ENCODE measurements at places on chromosomes 6 and 20.

DNA sequence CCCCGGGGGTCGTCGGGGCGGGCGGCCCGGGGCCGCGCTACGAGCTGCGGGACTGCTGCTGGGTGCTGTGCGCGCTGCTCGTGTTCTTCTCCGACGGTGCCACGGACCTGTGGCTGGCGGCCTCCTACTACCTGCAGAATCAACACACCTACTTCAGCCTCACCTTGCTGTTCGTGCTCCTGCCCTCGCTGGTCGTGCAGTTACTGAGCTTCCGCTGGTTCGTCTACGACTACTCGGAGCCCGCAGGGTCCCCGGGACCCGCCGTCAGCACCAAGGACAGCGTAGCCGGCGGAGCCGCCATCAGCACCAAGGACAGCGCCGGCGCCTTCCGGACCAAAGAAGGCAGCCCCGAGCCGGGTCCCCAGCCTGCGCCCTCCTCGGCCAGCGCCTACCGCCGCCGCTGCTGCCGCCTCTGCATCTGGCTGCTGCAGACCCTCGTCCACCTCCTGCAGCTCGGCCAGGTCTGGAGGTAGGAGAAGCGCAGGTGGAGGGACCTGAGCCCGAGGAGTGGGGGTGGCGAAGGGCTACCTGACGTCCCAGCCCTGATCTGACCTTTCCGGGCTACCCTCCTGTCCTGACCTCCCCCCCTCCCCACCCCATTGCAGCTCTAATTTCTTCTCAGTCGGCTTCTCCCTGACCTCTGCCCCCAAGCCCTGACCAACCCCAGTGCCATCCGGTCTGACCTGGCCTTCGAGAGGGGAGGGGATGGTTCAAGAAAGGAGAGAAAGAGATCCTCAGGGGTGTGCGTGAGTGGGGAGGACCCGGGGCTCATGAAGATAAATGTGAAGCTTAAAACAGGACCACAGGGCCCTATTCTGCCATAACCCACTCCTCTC is 558 bp downstream of the XKR7 start:
- DNase-seq: peak; percentile 83

- DNase-seq: no peak
These were observed 174.1 kb upstream of the PTPRK start for GRCh38 chr6:128694303-128695009.

- no peak for DNase-seq
These were observed 234.5 kb upstream of the PRDM1 start for GRCh38 chr6:105851606-105852005.

GRCh38 chr6:85081102-85081501 is 316.7 kb upstream of the TBX18 start:
- DNase-seq: no peak

DNA sequence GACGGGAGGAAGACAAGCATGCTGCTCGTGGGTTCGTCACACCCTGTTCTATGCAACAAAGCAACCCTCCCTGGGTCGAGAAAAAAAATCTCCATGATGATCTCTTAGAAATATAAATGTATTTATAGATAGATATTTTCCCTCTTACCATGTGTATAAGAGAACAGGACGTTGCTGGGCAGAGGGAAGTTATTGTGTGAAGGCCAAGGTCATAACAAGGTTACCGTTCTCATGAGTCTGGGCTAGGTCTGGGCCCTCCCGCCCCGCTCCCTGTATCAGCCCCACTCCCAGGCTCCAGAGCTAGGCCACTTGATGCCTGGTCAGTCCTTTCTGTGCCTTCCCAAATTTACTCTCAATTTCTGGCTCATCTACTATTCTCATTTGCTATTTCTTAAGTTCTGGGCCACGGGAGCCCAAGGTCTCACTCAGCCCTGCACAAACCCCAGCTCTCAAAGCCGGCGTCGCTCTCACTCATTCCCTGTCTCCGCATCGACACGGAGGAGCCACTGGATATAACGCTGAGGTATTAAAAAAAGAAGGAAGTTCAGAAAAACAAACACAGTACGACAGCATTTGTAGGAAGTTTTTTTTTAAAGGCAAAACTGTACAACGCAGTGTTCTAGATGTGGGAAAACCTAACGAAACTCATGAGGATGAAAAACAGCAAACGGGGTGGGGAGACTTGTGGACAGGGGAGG is 96.8 kb downstream of the PSMG4 start:
- DNase-seq: peak; percentile 57

DNA sequence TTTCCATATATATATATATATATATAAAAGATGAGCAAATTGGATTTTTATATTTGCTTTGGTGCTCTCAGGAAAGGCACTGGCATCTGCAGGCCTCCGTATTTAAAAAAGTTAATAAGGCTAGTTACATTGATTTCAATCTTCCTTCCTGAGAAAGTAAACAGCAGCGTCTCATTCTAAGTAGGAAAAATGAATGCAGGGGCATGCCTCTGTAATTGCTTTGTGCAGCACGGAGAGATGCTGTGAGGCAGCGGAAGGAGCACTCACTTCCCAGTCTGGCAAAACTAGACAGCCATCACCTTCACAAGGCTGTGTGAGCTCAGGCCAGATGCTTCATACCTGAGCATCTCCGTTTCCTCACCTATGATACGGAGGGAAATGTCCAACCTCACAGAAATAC is 303.7 kb downstream of the PTPRT start:
- no peak for DNase-seq

DNA sequence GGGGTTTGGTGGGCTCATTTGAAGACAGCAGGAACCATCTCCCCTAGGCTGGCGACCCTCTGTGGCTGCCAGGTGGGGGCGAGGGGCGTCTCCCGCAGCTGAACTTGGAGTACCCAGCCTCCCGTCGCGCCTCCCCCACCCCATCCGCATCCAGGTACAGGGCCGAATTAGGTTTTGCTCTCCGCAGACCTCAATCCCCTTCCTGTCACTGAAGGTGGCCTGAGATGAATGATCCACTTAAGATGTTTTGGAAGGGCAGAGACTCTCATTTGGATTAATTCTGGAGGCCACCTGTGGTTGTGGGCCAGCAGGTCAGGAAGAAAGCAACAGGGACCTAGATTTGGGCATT is 493 bp downstream of the CD83 start:
- no peak for DNase-seq

DNA sequence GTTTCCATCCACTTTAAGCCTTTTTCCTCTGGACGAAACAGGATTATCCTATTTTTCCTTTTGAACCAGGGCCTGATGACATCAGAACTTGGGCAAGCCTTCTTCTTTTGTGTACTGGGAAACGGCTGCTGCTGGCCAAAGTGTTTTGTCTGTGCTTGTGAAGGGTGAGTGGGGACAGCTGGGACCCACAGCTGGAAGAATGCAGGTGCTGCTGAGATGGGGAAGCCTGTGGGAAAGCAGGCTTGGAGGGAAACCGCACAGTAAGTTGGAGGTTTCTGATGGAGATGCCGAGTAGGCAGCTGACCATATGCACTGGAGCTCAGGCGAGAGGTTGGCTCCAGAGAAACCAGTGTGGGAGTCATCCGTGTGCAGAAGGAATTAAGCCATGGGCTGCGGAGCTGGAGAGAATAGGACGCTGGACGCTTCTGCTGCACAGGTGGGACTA is 8.5 kb upstream of the PSMG4 start:
- DNase-seq: no peak

DNA sequence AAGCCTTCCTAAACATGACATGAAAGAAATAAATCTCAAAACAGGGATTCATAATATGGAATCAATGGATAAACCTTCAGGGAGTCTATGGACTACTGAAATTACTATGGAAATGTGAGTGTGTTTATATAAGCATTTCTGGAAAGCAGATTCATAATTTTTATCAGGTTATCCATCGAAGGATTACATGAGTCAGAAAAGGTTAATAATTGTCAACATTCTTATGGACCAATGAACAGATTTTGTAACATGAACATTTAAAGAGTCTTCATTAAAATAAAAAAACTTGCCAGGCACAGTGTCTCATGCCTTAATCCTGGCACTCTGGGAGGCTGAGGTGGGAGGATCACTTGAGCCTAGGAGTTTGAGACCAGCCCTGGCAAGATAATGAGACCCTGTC is 84.8 kb downstream of the AHI1 start:
- DNase-seq: no peak

DNA sequence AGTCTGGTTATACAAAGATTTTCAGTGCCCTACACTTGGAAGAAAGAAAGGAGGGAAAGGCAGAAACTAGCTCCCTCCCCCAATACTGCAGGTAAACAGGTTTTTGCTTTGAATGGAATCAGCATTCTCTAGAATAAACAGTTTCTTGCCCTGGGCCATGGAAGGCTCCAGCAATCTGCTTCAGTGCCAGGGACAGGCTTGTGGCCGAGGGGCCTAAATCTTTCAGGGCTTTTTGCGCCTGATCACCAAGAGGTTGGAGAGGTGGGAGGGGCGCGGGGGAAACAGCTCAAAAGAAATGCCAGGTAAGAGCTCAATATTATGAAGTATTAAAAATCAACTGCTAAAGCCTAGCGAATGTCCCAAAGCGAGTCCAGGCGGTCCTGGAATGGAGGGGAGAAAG is 23.8 kb downstream of the TFAP2B start:
- DNase-seq: peak; percentile 20

DNA sequence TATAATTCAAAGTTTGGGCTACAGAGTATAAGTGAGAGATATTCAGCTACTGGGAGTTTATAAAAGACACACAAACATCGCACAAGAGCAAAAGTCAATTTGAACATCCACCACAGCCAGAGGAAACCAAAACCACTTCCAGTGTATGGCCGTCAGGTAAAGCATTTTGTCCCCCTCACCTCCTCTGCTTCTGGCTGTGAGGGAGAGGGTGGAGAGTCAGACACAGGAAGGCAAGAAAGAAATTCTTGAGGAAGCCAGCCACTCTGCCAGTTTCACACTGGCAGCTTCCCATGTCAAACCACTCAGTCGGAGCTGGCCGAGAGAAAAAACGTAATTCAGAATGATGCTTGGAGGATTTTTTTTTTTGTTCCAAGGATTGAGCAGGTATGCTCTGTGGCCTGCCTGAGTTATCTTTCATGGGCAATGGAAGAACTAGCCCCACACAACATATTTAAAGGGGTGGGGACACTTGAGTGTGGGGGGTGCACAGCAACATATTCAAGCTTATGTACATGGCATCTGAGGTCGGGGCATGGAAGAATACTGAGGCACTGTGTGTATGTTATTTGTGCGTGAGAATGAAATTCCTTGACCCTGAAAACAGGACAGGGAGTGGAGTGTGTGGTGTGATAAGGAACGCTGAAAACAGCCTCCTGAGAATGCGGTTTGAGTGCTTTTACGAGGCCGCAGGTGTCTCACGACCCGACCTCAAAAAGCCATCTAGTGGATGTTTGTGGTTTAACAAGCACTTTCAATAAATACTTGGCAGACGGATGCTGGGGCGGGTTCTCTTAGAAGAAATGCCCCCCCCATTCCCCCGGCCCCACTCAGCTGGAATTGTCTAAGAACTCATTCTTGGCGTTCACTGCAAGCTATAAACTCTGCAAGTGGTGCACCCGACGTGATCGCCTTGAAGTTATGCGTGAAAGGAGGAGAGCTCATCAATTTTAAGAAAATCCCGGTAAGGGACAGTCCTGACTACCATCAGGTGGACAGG is 27.5 kb upstream of the ZBTB22 start:
- DNase-seq: peak; percentile 42

DNA sequence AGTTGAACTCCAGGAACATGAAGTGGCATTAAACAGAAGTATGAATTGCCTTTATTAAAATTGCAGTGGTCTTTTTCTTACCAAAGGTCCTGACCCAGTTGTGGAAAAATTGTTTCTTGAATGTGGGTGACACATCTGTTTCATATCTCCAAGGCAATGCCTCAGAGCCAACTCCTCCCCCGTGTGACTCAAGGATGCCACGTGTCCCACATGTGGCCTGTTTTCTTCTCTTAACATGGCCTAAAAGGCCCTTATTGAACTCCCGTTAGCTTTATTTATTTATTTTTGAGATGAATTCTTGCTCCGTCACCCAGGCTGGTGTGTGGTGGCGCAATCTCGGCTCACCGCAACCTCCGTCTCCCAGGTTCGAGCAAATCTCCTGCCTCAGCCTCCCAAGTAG is 128.4 kb upstream of the ESR1 start:
- no peak for DNase-seq

- DNase-seq: no peak
These were observed 227.7 kb downstream of the SLC35F1 start for GRCh38 chr6:118134736-118135135.

- DNase-seq: no peak
These were observed 266.0 kb downstream of the CDKAL1 start for GRCh38 chr6:20800229-20800628.

DNA sequence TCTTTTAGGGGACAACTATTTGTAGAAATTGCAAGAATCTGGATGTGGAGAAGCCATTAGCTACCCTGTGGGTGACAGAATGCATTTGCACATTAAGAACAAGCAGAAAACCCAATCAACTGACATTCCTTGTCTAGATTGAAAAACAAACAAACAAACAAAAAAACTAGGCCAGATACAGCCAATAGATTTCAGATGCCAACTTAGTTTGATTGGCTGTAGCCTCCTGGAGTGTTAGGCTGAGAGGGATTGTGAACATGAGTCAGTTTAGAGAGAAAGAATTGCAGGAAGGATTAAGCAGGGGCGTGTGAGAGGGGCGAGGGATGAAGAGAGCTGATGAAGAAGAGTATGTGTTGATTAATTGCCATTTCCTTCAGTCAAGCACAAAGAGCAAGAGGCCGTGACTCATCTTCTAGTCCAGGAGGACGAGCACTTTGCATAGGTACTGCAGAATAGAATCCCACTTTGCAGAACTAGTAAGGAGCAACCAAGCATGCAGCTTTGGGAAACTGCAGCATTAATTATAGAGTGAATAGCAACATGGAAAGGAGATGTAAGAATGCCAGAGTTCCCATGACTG is 188.0 kb upstream of the RAB32 start:
- no peak for DNase-seq

DNA sequence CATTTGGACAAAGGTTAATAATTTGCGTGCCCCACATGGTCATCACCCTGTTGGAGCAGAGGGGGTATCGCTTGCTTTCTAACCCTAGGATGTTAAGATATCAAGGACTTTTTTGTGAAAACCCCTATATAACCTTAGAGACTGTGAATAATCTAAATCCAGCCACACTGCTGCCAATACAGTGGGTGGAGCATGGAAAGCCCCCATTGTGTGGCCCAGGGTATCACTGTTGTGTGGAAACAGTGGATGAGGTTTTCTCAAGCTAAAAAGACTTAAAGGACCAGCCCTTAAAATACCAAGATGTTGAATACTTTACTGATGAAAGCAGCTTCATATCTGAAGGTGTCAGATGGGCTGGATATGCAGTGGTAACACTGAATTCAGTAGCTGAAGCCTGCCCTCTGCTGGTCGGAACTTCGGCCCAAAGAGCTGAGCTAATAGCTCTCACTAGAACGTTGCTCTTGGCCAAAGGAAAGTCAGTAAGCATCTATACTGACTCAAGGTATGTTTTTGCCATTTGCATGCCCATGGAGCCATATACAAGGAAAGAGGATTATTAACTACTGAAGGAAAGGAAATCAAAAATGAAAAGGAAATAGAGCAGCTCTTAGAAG is 695.2 kb downstream of the PHF3 start:
- peak; percentile 27 for DNase-seq

- no peak for DNase-seq
These were observed 2.7 kb upstream of the TRERF1 start for GRCh38 chr6:42454428-42454791.
